ENCODE measurements at places on chromosomes 7 and 10. TPM values are rescaled to one million over a fixed set of nuclear protein-coding genes. Genes with fewer than 3 reads are reported as not detected.

Gene SMARCD3
- 0.33 TPM for total RNA-seq

Gene CFAP46
- 0.25 TPM for total RNA-seq

Gene ACTR3C
- total RNA-seq = 0.07 TPM

Gene MRC1
- total RNA-seq = 17.5 TPM

Gene GRM8
- not detected for total RNA-seq

Gene CDC14C
- total RNA-seq = not detected

Gene CDH23
- not detected for total RNA-seq

Gene PAPOLB
- not detected for total RNA-seq

Gene CDHR1
- 0.05 TPM for total RNA-seq

Gene H2BK1
- not detected for total RNA-seq

Gene TUBAL3
- total RNA-seq = 0.07 TPM

Gene SPDYE8
- total RNA-seq = not detected

Gene ZNF117
- 5.0 TPM for total RNA-seq

Gene CHRM2
- total RNA-seq = under 0.01 TPM

Gene DCLRE1C
- total RNA-seq = 5.0 TPM

Gene FGFR2
- 0.10 TPM for total RNA-seq

Gene BAIAP2L1
- total RNA-seq = 2.4 TPM

Gene RPEL1
- not detected for total RNA-seq

Gene NDUFA5
- total RNA-seq = 24.8 TPM

Gene CDNF
- total RNA-seq = 0.44 TPM

Gene AGMO
- 1.6 TPM for total RNA-seq

Gene PLAU
- total RNA-seq = 148 TPM

Measured in mammary microvascular endothelial cell (primary cell).